ENCODE measurements at places on chromosomes 1 and 21.
A peak's percentile ranks its signal among the peaks of the same experiment; 100 is the strongest.

DNA sequence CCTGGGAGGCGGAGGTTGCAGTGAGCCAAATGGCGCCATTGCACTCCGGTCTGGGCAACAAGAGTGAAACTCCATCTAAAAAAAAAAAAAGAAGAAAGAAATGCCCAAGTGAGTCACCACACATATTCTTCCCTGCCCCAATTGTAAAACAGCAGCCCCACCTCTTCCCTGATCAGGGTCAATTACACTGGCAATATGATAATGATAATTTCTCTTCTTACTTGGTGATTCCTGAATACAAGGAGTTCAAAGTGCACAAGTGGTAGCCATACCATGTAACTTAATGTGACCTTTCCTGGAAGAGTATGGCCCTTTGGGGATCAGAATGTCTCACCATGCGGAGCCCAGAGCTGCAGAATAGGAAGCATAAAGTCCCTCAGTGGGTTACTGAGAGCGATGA is 11.8 kb upstream of the CGN start:
- DNase-seq = no peak

- DNase-seq = peak; percentile 82
Observed at GRCh38 chr1:26280333-26281042, 602 bp downstream of the SH3BGRL3 start.

DNA sequence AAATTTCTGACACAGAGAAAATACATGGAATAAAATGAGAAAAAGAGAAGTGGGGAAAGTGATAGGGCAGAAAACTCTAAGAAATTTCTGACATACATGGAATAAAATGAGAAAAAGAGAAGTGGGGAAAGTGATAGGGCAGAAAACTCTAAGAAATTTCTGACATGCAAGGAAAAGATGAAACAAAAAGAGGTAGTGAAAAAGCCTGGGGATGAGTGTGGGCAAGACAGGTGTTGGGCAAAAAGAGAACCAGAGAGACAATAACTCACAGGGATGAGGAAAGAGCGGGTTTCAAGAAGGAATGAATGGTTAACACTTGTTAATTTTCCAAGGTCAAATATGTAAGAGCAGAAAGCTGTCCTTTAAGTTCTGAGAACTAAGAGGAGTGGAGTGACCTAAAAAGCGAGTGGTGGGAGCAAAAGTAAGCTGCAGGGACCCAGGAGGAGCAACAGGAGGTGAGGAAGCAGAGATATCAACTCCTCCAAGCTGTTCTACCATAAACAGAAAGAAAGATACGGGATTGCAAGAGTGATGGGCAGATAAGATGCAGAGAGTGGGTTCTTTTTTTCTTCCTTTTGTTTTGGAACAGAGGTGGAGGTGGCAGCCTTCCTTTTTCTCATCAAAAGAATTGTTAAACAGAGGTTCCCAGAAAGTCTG is 29.9 kb upstream of the EXO1 start:
- no peak for DNase-seq

DNA sequence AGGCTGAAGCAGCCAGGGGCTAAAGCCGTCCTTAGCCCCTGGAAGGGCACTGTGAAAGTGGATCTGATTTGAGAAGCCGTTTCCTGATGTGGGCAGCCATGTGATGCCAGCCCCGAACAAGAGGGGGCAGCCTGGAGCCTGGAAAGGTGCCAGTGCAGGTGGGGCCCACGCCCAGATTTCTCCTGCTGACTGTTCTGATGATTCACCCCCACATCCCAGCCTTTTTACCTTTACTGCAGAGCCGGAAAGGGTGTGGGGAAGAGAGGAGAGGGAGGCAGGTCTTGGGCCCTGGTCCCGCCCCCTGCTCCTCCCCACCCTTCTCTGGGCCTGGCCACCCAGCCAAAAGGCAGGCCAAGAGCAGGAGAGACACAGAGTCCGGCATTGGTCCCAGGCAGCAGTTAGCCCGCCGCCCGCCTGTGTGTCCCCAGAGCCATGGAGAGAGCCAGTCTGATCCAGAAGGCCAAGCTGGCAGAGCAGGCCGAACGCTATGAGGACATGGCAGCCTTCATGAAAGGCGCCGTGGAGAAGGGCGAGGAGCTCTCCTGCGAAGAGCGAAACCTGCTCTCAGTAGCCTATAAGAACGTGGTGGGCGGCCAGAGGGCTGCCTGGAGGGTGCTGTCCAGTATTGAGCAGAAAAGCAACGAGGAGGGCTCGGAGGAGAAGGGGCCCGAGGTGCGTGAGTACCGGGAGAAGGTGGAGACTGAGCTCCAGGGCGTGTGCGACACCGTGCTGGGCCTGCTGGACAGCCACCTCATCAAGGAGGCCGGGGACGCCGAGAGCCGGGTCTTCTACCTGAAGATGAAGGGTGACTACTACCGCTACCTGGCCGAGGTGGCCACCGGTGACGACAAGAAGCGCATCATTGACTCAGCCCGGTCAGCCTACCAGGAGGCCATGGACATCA is at the start of gene SFN:
TSS of gene SFN (plus strand) at position 369 of the 904 bp plus-strand sequence. CDS start at position 433, 64 bp downstream.
- DNase-seq = no peak

Data from hepatic stellate cell (primary cell).